ENCODE measurements at places on chromosomes 3 and 15.

GRCh38 chr3:185724761-185725160, 100.1 kb downstream of the IGF2BP2 start:
- DNase-seq = no peak

GRCh38 chr15:31247404-31247803, 79.2 kb upstream of the KLF13 start:
- DNase-seq = no peak

GRCh38 chr3:58880182-58880581, 169.6 kb downstream of the CFAP20DC start:
- no peak for DNase-seq

DNA sequence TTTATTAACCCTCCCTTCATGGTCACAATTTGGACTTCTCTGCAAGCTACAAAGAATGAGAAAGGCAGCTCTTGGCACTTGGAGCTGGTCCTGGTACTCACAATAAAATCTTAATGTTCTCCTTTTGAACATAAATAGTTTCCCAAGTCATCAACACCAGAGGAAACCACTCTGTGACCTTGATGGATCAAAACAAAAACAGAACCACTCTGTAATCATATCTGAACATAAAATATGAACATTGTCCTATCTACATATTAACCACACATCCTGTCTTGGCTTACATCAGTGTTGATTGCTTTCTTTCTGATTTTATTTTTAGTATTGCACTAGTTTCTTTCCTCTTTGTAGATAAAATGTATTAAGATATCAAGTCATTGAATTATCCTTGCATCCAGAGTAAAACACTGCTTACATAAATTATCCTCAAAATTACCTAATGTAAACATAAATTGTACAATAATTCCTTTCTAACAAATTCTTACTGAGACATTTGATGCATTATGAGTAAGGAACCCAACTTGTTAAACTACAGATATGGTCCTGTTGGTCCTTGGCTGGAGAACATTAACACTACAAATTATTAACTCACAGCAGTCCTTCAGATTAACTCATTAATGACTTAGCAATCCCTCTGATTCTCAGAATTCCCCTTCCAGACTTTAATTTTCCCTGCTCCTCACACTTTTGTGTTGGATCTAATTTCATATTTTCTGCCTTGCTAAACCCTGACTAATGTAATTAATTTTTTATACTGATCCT, 860.5 kb downstream of the DIPK2A start:
- no peak for DNase-seq

- no peak for DNase-seq
Measured at GRCh38 chr3:159953325-159954085, 35.1 kb upstream of the IL12A start.

GRCh38 chr3:145170121-145170520, 990.9 kb downstream of the PLOD2 start:
- no peak for DNase-seq

GRCh38 chr3:12973827-12974226, 99.4 kb downstream of the IQSEC1 start:
- DNase-seq = no peak

DNA sequence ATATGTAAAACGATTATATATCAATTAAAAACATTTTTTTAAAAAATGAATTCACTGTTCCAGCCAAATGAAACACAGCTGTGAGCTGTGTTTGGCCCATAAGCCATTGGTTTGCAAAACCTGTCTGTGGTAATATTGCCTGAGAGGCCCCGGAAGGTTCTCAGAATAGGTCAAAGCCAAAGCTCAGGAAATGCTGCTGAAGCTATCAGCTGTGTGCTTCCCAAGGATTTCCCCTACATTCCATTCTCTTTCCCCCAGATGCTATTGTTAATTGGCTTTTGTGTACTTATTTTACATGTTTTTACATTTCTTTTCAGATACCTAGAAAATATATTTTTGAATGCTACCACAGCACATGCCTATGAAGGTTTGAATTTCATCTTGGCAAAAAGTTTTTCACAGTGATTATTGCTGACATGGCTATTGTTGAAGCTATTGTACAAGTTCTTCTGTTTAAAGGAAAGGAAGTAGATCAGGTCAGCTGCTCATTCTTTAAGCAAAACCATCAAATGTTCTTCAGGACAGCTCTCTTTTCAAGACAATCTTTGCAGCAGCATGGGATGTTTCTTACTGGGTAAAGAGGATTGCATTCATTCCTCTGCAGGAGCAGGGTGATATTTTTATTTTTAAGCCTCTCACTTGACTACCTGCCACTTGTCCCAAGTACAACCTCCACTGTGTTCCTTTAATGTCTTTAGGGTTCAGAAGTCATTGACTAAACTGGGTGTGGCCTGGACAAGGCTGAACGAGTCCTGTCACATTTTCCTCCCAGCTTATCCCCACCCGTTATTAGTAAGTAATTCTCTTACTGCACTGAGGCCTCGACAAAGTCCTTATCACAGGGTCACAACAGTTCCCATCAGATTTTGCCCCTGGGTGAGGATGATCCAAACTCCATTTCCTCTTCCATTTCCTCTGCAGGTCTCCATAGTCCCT, 26.3 kb upstream of the BNC1 start:
- no peak for DNase-seq

- DNase-seq = no peak
Measured at GRCh38 chr3:128616516-128617269, 33.9 kb downstream of the RPN1 start.
